Tibial nerve (tissue), 4 donors: ENCODE measurements at places on chromosomes 13 and 19.

DNA sequence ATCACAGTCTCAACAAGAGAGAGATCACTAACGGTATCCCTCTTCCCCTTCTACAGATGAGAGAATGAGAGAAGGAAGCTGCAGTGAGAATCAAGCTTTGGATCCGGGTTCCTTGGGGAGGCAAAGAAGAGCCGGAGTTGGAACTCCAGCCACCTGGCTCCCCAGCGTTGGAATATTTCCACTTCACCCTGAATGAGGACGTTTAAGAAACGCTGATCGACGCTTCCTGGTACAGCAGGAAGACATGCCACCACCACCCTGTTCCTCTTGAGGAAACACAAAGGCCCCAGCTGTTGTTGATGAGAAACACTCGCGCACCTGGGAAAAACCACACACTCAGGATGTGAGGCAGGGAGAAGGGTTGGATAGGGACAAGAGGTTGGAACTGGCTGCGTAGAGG, 11.3 kb upstream of the CACNG8 start:
- DNase-seq, result no peak

GRCh38 chr13:27825072-27825471, 32.8 kb downstream of the GSX1 start:
- DNase-seq, result no peak

GRCh38 chr13:114045113-114045735, 71.3 kb upstream of the C13orf46 start:
- DNase-seq, result no peak

- DNase-seq, result no peak
Observed at GRCh38 chr13:103187721-103188156, 121.5 kb upstream of the SLC10A2 start.

GRCh38 chr13:67045357-67045756, 184.8 kb downstream of the PCDH9 start:
- DNase-seq, result no peak

DNA sequence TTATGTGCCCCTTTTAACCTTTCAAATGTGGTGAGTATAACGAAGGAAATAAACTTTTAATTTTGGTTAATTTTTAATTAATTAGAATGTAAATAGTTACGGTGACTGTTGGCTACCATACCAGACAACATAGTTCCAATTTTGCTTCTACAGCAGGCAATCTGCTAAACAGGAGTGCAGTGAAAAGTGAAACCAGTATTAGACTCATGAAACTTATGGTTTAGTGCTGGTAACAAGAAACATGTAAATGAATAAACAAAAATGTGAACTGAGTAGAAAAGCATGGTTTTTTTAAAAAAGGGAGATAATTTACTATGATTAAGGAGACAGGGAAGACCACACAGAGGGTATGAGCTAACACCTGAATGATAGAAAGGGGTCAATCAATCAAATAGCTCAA, 478.4 kb downstream of the PCDH9 start:
- DNase-seq, result no peak

DNA sequence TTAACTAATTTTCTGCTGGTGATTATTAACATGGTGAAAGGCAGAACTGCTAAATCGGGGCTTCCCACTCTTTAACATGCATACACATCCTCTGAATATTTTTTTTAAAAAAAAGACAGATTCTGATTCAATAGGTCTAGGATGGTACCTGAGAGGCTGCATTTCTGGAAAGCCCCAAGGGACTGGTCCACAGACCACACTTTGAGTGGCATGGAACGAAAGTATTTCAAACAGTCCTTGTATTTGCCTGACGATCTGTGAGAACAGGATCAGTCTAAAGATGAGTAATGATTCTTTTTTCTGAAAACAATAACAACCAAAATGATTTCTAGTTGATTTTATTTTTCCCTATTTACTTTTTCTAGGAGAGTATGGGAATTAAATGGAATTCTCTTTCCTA, 16.7 kb upstream of the SPART start:
- no peak for DNase-seq

- DNase-seq, result no peak
Observed at GRCh38 chr13:100648354-100648753, 26.2 kb downstream of the TMTC4 start.

GRCh38 chr19:5955636-5955935, 22.4 kb downstream of the RANBP3 start:
- DNase-seq, result no peak

DNA sequence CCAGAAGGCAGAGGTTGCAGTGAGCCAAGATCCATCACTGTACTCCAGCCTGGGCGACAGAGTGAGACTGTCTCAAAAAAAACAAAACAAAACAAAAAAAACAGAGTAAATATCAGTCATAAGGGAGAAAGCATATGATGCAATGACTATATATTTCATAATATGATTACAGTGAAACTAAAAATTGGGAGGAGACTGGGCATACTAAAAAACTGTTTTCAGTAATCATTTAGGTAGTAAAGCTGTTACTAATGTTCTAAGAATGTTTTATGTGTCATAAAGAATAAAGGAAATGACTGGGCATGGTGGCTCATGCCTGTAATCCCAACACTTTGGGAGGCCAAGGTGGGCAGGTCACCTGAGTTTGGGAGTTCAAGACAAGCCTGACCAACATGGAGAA, 15.9 kb downstream of the ZNF573 start:
- DNase-seq, result no peak

- no peak for DNase-seq
Observed at GRCh38 chr13:106530171-106530851, 5.2 kb downstream of the EFNB2 start.

DNA sequence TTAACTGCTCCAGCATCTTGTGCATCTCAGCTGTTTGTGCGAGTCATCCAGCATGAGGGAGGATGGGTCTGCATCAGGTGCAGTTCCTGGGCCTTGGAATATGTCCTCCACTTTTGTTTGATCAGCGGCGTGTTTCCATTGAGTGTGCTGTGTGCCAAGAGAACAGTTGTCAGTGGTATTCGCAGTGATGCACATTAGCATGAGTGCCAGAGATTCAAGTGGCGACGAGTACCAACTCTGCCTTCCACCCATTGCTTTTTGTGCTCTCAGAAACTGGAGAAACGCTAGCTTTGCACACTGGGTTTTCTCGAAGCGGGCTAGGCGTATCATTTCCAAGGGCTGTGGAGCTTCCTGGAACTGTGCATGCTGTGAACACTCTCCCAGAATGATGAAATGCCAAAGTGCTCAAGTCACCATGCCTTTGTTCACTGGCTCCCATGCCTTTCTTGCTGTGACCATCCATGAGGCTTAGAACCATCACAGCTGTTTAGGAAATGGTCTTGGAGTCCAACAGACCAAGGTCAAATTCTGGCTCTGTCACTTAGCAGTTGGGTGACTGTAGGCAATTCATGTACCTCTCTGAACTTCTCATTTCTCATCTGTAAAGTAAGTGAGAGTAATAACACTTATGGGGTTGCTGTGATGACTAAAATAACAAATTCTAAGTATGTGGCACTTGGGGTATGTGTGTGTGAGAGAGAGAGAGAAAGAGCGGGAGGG, 18.4 kb downstream of the LRCH1 start:
- DNase-seq, result no peak

DNA sequence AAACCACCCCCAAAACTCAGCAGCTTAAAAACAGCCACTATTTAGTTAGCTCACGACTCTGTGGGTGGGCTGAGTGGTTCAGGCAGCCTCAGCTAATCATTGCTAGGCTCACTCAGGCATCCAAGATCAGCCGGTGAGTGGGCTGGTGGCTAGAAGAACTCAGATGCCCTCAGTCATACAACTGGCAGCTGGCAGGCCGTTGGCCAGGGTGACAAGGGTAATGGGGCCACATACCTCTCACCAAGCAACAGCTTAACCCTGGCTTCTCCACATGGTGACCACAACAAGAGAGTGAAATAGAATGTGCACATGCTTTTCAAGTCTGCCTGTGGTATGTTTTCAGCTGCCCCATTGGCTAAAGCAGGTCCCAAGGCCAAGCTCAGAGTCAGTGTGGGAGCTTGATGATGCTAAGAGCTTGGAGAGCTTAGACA, 435.4 kb upstream of the TSHZ3 start:
- DNase-seq, result peak; percentile 30

DNA sequence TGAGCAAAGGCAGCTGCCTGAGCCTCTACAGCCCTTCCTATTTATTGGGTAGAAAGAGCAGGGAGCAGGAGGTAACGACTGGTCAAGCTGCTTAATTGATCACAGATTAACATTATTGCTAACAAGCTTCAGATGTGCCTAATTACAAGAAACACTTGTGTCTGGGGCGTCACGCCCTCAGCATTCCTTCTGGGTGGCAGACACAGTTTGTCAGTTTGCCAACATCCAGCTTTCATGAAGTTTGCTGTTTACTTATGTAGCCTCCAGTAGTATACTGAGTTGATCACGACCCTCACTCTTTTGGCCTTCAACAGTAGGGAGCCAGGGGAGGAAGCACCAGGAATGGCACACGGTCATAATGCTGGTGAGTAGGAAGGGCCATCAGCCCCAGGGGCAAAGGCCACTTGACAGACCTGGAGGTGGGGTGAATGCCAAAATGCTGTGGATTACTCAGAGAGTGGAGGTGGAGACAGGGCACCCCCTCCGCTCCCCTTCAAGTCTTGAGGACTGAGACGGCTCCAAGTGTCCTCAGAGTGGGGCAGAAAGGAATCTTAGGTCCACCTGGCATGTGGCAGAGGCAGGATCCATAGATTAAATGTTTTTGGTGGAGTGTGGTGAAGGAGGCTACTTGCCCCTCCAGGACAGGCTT, 34.9 kb upstream of the PSPC1 start:
- DNase-seq, result no peak

DNA sequence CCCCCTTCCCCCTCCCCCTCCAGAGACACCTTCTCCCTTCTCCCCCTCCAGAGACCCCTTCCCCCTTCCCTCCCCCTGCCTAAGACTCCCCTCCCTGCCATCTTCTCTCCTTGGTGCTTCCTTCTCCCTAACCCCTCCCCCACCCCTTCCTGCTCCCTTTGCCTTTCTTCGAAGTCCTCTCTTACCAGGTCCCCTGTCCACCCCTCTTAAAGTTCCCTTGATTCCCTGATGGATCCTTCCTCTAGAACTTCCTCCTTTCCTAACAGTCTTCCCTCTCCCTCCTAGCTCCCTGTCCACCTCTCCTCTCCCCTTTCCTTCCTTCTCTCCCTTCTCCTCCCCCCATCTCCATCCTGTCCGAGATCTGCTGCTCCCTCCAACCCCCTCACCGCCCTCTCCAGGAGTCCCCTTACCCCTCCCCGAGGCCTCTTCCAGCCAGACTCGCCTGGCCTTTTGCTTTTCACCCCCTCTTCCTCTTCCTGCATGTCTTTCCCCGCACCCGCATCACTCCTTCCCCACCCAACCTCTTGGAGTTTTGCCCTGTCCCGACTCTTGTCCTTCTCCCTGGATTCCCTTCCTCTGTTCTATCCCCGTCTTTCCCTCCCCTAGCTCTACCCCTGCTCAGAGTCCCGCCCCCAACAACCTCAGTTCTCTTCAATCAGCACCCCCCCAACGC, 3.1 kb downstream of the TNFSF9 start:
- DNase-seq, result no peak

DNA sequence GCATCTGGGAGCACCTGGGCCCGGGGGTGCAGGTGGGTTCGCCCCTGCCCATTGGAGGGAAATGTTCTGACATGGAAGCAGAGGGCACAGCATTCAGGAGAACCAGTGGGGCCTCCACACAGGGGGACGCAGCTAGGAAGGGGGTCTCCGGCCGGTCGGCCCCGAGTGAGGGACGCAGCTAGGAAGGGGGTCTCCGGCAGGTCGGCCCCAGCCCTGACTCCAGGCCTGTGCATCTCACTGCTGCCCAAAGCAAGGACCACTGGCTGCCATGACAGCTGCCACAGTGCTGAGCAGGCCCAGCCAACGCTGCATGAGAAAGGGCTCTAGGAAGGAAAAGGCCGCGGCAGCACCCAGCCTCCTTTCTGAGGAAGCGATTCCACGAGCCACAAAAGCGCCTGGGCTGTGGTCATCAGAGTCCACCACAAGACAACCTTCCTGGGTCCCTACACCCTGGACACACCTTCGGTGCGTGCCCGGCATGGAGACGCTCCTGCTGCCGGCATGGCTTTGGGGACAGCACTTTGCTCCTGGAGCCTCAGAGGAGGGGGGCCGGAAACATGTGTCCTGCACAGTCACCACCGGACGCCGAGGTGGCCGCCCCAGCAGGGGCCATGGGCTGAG, 9.7 kb downstream of the RASA3 start:
- no peak for DNase-seq

DNA sequence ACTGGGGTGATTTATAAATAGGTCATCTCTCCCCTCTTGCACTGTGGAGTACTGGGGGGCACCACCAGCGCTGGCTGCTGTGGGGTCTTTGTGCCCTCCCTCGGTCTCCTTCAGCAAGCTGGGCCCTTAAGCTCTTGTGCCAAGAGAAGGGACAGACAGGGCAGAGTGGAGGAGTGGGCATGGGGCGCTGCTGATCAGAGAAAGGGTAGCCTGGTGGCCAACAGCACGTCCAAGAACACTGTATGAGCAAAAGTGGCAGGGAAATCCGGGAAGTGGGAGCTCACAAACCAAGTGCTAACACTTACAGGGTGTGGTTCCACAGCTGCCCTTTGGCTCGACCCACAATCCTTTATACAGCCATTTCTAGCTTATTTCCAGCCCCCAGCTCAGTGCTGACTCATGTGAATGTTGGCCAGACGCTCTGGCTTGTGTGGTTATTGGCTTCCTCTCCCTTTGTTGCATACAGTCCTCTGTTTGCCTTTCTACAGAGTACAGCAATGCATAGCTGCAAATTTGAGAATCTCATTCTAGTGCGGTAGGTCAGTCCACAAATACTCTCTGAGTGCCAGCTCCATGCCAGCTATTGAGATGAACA, 298.8 kb downstream of the SHISA2 start:
- peak; percentile 43 for DNase-seq

DNA sequence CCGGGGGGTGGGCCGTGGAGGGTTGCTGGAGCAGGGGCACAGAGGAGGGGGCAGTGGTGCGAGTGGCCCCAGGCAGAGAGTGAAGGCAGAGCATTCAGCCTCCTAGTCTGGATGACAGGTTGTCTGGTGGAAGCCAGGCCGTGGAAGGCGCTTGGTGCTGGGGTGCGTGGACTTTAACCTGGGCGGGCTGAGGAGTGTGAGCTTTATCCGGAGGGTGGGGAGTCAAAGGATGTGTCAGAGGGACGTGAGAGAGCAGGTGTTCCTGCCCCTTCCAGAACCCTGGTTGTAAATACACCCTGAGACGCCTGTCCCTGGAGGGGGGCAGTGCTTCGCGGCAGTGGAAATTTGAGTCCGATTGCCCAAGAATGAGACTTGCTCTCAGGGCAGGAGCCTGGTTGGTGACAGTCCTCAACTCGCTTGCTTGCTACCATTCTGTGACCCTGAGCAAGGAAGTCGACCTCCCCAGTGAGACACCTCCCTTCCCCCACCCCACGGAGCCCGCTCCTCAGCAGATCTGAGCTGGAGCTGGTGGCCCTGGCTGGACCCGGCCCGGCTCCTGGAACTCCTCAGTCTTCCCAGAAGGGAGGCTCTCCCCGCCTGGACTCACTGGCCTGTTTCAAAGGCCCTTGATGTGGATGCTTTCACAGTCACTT, 2.3 kb downstream of the SPPL2B start:
- DNase-seq, result no peak

DNA sequence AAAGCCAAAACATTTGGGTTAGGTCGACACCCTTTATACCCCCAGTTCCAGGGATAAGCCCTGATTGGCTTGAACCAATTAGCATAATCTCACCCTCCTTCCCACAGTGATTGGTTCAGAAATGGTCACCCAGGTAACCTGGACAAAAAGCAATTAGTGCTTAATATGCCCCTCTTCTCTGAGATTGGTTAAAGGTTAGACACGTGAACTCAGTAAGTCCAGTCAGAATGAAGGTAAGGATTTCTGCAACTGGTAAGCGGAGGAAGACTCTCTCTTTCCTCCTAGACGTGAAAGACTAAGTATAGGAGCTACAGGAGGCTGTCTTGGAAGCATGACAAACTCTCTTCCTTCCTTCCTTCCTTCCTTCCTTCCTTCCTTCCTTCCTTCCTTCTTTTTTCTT, 1.3 kb upstream of the PNMA8C start:
- DNase-seq, result no peak
